Hypothalamus (tissue), 51 donors: ENCODE measurements at places on chromosomes 16 and 17.

DNA sequence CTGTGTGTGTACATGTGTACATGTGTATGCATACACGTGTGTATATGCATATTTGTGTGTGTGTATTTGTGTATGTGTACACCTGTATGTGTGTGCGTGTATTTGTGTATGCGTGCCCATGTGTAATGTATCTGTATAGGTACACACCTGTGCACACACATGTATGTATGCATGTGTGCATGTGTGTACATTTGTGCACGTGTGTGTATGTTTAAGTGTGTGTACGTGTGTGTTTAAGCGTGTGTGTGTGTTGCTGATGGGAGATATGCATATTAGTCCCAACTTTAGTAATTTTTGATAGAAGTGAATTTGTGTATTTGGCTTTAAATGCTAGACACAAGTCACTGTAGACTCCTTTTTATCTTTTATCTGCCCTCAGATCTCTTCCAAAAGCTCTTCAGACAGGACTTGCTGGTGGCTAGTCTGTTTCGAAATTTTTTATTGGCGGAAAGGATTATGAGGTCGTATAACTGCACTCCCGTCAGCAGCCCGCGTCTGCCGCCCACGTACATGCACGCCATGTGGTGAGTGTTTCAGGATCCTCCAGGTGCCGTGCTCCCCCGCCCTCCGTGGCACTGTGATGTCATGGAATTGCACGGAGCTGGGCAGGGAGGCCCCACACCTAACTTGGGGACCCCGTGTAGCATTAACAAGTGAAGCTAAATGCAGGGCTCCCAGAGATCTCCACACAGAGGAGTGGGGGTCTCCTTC is 168.8 kb upstream of the CHMP6 start:
- DNase-seq = no peak

GRCh38 chr17:59230764-59231163 is 10.5 kb downstream of the GDPD1 start:
- no peak for DNase-seq

GRCh38 chr17:78641666-78642065 is 64.5 kb upstream of the DNAH17 start:
- no peak for DNase-seq

DNA sequence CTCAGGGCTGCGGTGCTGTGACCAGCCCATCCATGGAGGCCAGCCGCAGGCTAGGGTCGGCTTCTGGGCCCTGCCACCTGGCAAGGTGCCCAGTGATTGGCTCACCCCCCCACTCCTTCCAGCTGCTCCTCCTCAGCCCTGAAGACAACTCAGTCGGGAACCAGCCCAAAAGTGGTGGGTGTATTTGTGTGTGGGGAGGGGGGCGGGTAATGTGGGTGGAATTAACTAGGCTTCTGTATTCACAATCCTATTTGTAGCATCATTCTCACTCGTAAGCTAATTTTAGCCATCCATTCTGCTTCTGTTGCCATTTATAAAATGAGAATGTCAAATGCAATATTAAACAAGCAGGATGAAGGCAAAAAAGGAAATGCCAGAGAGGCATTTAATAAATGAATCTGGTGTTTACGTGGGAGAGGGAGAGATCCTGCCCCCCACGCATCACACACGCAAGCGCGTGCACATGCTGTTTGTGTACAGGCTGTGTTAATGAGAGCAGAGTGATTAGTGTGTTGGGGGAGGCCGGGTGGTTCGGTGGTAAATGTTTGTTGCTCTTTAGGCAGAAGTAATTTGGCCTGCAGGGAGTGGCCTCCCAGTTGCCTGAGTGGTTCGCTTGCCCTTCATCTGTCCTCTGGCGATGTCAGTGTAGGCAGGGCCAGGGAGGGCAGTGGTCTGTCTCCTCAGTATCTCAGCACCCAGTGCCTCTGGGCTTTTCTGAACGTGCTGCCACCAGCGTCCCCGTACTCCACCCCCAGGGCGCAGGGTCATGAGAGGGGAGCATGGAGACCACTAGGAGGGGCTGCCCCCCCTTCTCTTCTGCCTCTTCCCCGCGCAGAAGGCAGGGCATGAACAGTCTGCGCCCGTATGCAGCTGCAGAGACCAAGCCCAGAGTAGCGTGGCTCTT is 140.1 kb downstream of the CCDC182 start:
- no peak for DNase-seq

DNA sequence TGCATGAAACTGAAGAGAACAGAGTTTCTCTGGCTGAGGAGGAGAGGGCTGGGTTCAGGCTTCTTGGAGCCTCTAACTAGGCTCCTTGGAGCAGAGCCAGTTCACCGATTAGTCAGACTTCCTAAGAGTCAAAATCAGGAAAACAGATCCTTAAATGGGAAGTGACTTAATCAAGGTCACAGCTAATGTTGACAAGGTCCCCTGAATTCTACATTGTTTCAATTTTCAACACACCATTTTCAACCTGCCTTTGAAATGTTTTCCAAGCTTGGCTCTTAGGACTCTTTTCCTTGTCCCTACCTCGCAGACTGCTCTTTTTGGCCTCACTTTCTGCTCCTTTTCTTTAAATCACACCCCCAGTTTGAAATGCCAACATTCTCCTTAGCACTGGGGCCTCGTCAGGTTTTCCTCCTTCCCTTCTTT is 16.3 kb downstream of the MYL4 start:
- no peak for DNase-seq
